Foreskin melanocyte (primary cell): ENCODE measurements at places on chromosomes 2 and 18.

GRCh38 chr18:3645384-3646156 lies 195.6 kb downstream of the TGIF1 start:
- no peak for DNase-seq

- no peak for DNase-seq
Measured at GRCh38 chr18:24509435-24509834, 49.0 kb downstream of the HRH4 start.

- no peak for DNase-seq
Measured at GRCh38 chr2:216389570-216389969, 17.3 kb upstream of the MARCHF4 start.

DNA sequence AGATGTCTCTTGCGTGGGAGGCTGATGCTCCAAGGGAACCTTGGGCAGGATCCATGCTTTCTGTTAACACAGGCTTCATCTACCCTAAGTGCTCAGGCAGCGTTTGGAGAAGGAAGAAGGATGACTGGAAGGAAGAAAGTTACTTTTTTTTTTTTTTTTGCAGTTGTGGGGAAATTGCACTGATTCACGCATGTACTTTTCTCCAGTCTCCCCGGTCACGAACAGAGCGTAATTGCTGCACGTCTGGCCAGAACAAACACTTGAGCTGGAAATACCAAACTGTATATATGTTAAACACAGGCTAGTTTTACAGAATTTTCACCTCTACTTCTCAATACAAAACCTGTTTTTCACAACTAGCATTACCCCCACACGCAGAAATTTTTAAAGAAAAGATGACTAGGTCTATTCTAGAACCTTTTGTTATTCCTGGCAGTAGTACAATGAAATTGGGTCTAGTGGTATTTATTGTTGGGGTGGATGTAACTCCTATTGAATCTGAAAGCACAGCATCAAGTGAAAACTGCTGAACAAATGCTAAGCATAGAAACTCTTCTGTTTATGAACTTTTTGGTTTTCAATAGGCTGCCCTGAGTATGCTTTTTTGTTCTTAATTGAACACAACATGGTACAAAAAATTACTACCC lies 9.3 kb upstream of the SCYGR5 start:
- DNase-seq = no peak

DNA sequence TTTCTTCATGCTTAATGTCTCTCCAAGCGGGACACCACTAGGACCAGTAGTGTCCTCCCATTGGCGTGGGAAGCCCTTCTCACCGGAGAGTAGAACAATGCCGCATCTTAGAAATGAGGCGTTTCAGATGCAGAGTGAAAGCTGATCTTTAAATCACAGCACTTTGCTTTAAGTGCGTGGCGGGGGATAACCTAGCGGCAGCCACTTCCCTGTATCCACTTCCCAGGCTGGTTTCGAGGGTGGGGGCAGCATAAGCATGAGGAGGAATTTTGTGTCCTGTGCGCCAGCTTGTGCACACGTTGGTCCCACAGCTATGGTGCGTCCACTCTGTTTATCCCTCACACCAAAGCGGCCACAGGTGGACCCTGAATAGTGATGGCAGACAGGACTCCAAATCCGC lies 63.1 kb downstream of the MBP start:
- no peak for DNase-seq

DNA sequence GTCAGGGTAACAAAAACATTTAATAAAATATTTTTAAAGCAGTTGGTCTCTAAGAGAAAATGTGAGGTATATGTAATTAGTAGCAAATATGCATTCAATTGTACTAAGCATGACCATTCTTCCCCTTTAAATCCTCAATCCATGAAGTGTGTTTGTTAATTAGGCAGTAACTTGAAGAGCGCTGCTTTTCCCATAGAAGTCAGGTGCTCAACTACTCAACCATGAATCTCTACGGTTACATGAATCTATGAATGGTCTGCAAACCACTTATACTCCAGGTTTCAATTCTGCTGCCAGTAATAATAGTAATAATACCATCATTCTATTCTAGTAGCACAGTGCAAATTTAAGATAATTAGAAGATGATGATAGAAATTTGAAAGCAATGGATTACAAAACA lies 55.8 kb downstream of the SLC8A1 start:
- DNase-seq = no peak

DNA sequence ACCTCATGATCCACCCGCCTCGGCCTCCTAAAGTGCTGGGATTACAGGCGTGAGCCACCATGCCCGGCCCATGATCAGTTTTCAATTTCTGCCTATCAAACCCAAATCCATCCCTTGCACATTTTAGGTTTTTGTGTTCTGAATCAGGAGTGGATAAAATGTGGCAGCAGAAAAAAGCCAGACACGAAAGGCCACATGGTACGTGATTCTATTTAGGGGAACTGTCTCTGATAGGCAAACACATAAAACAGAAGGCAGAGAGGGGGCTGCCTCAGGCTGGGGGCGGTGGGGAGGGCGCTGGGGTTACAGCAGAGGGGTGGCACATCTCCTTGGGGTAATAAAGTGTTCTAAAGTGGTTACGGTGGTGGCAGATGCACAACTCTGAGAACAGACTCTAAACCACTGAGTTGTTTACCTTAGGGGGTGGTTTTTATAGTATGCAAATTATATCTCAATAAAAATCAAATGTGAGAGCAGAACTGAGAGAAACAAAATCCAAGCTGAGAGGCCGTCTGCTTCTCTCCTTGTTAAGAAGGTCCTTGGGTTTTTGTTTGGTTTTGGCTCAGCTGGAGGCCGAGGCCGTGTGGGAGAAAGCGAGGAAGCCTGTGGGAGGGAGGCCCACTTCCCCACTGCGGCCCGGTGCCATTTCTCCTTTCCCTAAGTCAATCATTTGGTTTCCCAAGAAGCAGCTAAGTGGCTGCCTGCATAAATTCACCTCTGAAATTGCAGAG lies 78.0 kb downstream of the SOWAHC start:
- DNase-seq = no peak

DNA sequence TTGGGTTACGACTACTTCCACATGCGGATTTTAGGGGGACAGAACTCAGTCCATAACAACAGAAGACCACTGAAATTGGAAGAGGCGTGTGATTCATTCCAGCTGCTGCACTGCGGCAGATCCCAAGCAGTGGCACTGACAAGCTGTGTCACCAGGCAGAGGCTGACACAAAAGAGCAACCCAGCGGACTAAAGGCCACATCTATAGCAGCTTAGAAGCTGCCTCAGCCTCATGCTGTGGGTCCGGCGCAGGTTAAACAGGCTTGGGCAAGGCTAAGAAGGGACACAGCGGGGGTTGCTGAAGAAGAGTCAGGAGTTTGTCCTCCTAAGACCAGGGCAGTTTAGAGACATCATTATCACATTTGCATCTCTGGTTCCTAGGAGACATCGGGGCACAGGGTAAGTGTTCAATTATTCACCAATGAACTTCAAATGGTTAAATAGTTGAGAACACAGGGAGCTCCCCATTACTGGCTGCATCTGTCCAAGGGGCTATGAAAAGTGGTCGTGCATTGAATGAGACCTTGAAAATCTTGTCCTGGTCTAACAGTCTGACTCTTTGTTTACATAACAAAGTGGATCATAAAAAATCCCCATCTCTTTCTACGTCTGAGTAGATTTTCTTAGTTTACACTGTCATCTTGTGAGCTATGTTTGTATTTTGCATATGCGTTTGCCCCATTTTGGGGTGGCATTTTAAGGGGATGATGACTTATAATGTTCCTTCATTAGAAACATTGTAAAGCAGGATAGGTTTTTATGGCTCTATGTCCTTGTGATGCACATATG lies 162.3 kb upstream of the TRIB2 start:
- DNase-seq = no peak

GRCh38 chr18:57915865-57916582 lies 112.9 kb upstream of the ATP8B1 start:
- DNase-seq = peak; percentile 82

GRCh38 chr18:2979871-2980790 lies 32.8 kb downstream of the LPIN2 start:
- DNase-seq = no peak

DNA sequence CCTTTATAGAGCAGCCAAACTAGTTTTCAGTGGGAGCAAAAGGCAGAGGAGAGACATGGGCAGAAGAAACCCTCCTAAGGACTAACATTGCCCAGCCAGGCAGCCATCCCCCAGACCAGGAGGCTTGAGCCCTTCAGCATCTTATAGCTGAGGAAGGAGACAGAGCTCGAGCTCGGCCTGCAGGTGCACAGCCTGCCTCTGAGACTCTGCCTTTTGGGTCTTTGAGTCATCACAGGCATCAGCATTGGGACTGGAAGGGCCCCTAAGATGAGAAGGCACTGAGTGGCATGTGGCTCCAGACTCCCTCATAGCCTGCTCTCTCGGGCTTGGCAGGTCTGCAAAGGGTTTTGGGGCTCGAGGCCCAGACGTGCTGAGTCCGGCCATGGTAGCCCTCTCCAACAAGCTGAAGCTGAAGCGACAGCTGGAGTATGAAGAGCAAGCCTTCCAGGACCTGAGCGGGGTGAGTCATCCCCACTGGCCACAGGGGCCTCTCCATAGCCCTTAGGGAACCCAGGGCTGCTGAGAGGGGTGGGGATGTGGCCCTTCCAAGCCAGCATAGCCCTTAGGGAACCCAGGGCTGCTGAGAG lies 84.1 kb downstream of the EPAS1 start:
- DNase-seq = no peak

- DNase-seq = no peak
Measured at GRCh38 chr2:125006676-125007075, 981.6 kb downstream of the CNTNAP5 start.

- DNase-seq = no peak
Measured at GRCh38 chr2:177413703-177414102, 21.1 kb downstream of the AGPS start.

GRCh38 chr2:179313057-179313456 lies 48.4 kb upstream of the SESTD1 start:
- DNase-seq = no peak

GRCh38 chr2:156452971-156453370 lies 16.8 kb downstream of the GPD2 start:
- DNase-seq = no peak

DNA sequence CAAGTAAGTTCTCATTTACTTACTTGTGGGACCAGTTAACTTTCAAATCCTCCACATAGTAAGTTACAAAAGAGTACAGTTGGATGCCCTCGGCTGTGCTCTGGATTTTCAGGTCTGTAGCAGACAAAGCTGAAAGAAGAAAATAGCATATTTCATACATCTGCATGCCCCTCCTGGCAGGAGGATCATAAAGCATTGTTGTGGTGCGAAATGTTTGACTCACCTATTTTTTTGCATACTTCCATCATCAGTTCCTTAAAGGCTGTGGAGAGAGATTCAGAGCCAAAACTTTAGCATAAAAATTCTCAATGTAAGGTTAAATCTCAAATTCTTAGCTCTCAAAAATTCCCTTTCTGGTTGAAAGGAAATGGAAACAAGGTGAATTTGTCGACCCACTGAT lies 70.8 kb upstream of the LPIN2 start:
- no peak for DNase-seq

DNA sequence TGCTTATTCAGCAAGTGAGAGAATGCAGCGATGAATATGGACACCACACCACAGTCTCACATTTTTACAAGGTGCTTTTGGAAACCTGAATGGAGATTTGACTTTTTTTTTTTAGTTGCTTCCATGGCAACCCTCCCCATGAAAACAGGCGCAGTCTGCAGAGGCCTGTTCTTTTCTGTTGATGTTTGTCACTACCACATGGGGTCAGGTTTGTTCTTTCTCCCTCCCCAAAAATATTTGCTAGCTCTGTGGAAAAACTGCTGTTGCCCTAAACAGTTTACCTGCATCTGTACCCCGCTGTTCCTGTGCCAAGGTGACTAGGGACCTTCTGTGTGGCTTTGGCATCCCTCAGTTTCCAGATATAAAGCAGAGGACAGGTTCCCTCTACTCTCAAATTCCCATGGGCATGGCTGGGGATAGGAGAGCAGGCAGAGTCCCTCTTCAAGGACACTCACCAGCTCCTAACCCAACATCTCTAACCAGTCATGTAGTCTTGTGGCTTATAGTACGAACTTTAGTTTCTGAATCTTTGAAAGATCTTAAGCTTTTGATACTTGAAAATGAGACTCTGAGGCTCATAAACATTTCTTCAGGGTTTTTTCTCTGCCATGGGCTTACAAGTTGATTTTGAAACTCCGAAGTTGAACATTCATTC lies 14.7 kb upstream of the MAPRE2 start:
- no peak for DNase-seq

GRCh38 chr2:64558445-64559081 lies 34.4 kb downstream of the AFTPH start:
- no peak for DNase-seq

DNA sequence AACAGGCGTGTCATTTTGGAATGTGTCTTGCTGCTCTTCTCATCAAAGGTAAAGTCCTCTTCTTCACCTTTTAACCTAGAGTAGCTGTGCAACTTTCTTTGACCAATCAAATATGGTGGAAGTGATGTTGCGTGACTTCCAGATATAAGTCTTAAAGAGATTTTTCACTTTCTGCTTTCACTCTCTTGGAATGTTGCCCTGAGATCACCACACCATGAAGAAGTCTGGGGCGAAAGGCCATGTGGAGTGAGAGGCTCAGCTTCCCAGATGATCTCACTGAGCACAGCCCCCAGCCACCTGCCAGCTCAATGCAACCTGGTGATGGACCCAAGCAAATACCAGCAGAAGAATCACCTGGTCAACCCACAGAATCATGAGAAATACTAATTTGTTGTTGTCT lies 7.1 kb upstream of the GALNT3 start:
- DNase-seq = no peak

DNA sequence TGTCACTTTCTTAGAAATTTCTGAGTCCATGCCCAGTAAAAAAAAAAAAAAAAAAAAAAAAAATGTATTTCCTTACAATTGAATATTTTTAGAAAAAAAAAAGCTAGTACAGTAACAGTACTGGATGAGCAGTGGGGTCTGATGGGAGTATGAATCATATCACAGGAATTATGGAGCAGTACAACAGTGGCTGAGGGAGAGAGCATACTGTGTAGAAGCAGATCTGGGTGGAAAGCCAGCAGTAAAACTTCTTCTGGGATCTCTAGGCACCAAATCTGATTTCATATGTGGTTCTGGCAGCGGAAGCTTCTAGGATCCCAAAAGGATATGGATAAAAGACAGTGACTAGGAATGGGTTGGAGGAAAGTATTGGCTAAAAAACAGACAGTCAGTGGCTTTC lies 414.9 kb upstream of the FSHR start:
- no peak for DNase-seq

DNA sequence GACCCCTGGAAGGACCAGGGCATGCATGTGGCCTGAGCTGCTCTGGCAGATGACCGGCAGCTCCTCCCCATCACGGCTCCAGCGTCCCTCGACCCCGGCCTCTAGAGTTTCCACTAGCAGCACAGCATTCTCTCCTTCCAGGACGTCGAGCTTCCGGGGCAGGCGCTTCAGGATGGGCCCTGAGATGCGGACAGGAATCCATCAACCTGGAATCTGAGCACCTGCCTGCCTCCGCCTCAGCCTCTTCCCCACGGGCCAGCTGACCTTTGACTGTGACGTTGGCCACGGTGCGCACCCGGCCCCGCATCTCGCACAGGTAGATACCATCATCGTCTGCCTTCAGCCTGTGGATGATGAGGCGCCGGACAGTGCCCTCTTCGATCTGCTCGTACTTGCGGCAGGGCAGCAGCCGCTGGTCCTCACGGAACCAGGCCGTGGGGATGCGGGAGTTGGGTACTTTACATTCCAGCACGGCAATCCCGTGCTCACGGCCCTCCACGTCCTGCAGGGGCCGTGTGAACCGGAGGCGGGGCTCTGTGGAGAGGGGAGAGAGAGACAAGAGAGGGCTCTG lies 3.5 kb downstream of the OBSL1 start:
- DNase-seq = no peak
